ENCODE measurements at places on chromosomes 2 and 18. TPM values are rescaled to one million over a fixed set of nuclear protein-coding genes. Genes with fewer than 3 reads are reported as not detected.
A peak's percentile ranks its signal among the peaks of the same experiment; 100 is the strongest.

- no peak for DNase-seq
Measured at GRCh38 chr2:47656715-47657600, 126.0 kb upstream of the MSH6 start.

GRCh38 chr2:169828141-169828811 lies 1.0 kb downstream of the UBR3 start:
- peak; percentile 14 for DNase-seq

Gene GKN2
- not detected for total RNA-seq

GRCh38 chr2:239036819-239037558 lies 189.1 kb downstream of the TWIST2 start:
- DNase-seq = no peak

GRCh38 chr2:41393621-41394020 lies 654.2 kb upstream of the PKDCC start:
- no peak for DNase-seq

Gene UPP2
- total RNA-seq = not detected

DNA sequence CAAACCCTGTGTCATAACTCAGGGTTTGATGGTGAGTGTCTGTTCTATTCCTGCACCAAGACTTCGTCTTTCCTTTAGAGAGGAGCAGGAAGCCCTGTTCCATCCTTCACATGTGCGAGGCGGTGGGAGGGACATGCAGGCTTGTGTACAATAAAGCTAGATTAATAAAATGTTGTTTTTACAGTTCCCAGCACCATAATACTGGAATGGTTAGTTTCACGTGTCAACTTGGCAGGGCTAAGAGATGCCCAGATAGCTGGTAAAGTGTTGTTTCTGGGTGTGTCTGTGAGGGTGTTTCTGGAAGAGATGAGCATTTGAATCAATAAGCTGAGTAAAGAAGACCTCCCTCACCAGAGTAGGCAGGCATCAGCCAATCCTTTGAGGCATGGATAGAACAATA lies 48.8 kb upstream of the NPAS2 start:
- DNase-seq = no peak

- no peak for DNase-seq
Measured at GRCh38 chr18:44996261-44996660, 315.6 kb downstream of the SETBP1 start.

Measured in neural crest cell (in vitro differentiated cells).